A172 (cell line): ENCODE measurements at places on chromosomes 2 and 18. TPM values are rescaled to one million over a fixed set of nuclear protein-coding genes. Genes with fewer than 3 reads are reported as not detected.
A peak's percentile ranks its signal among the peaks of the same experiment; 100 is the strongest.

The CCDC68 gene
- 0.07 TPM in 1 of 2 replicates, not detected in the other for total RNA-seq

The MAP3K19 gene
- total RNA-seq: not detected in 2 replicates

The FSIP2 gene
- 0.03 TPM in 1 of 2 replicates, not detected in the other for total RNA-seq

The CRACDL gene
- total RNA-seq: 0.79 and 3.1 TPM in 2 replicates

The SERPINB11 gene
- not detected in 2 replicates for total RNA-seq

The PLA2R1 gene
- 1.7 and 2.5 TPM in 2 replicates for total RNA-seq

The ALK gene
- total RNA-seq: 0.07 and 0.26 TPM in 2 replicates

The FAP gene
- 1.9 and 2.2 TPM in 2 replicates for total RNA-seq

The SPHKAP gene
- total RNA-seq: not detected in 2 replicates

- DNase-seq: peak; percentile 39
Observed at GRCh38 chr18:1585881-1586488, 681.3 kb downstream of the ADCYAP1 start.

- no peak for DNase-seq
Observed at GRCh38 chr2:69387770-69388481, 899 bp upstream of the GFPT1 start.

GRCh38 chr2:3349211-3349693 lies 28.4 kb downstream of the EIPR1 start:
- DNase-seq: no peak

DNA sequence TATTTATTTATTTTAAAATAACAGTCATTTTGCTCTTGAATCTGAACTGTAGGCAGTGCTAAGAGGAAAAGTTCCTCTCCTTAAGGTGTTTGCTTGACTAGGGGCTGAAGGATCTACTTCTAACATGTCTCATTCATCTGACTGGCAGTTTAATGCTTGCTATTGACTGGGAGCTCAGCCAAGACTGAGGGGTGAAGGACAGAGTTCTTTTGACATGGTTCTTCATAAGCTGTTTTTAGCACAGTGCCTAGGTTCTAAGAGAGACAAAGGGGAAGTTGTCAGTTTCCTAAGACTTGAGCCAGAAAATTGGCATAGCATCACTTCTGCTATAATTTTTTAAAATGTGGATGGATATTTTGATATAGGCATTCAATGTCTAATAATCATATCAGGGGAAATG lies 73.0 kb downstream of the COMMD1 start:
- no peak for DNase-seq

- DNase-seq: no peak
Observed at GRCh38 chr2:147703171-147703570, 141.7 kb upstream of the ACVR2A start.

GRCh38 chr2:176917-177316 lies 86.9 kb downstream of the SH3YL1 start:
- peak; percentile 44 for DNase-seq

DNA sequence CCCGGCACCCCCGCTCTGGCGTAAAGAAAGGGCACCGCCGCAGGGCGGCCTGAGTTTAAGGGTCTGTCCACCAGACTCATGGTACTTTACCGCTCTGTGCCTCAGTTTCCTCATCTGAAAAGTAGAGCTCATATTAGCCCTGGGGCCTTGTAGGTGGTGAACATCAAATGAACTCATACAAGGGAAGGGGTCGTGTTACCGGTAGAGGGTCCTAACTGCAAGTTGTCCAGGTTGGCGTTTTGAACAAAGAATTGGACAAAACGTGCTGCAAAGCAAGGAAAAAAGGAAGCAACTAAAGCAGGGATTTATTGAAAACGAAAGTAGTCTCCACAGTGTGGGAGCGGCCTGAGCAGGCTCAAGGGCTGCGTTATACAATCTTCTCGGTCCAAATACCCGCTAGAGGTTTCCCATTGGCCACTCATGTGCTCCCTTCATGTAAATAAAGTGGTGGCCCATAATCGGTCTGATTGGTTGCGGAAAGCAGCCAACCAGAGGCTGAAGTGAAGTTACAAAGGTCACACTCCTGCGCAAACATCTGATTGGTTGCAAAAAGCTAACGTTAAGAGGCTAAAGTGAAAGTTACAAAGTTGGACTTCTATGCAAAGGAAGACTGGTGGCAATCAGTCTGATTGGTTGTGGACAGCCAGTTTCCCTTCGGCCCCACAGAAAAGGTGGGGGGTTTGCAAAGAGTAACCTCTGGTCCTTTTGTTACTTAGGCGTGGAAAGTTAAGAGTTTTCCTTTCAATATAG lies 80.7 kb upstream of the LDLRAD4 start:
- no peak for DNase-seq

DNA sequence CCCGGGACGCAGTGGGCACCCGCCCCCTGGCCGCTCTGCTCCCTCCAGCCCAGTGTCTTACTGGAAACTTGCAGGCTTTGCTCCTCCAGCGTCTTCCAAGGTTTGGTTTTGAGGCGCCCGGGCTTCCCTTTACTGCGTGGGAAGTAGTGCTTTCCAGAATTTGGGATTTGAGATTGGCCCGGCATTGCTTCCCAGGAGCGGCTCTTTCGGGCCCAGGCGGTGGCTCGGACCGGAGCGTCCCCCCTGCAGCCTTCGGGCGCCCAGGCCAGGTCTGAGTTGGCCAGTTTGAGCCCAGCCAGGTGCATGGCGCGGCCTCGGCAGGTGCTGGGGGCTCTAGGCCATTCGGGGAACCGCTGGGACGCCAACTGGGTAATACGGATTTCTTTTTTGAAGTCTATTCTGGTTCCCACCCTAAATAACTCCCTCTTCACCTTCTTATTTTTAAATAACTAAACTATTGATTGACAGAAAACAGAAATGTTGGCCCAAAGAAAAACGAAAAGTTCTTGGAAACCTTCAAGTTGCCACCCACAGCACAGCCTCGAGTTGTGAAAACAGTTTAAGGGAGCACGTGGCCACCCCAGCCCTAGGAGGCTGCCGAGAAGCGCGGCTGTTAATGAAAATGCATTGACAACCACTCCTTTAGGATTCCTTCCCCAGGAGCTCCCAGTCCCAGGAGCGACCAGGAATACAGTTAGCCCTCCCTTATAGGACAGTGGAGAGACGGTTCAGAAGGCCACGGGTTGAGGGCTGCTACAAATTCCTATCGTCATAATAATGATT lies 766 bp downstream of the SNTG2 start:
- no peak for DNase-seq

DNA sequence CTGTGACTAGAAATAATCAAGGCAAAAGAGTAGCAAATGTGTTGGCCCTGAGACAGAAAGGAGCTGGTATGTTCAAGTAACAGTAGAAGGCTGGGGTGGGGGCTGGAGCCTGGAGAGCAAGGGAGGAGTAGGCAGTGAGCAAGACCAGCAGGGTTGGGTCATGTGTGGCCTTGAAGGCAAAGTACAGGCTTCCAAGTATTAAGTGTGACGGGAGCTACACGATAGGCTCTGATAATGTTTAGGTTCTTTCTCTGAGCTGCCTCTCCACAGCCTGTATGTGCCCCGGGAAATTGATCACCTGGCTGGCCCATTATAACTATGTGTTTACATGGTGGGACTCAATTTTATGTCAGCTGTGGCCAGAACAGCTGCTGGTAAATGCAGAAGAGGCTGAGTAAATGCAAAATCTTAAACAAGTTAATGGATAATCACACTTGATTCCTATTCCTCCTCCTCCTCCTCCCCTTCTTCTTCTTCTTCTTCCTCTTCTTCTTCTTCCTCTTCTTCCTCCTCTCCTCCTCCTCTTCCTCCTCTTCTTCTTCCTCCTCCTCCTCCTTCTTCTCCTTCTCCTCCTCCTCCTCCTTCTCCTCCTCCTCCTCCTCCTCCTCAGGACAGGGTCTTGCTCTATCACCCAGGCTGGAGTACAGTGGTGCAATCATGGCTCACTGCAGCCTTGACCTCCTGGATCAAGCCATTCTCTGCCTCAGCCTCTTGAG lies 9.3 kb downstream of the IL1F10 start:
- no peak for DNase-seq

- DNase-seq: no peak
Observed at GRCh38 chr2:8656811-8657210, 25.0 kb upstream of the ID2 start.

GRCh38 chr2:71788186-71788525 lies 334.8 kb downstream of the DYSF start:
- DNase-seq: no peak

DNA sequence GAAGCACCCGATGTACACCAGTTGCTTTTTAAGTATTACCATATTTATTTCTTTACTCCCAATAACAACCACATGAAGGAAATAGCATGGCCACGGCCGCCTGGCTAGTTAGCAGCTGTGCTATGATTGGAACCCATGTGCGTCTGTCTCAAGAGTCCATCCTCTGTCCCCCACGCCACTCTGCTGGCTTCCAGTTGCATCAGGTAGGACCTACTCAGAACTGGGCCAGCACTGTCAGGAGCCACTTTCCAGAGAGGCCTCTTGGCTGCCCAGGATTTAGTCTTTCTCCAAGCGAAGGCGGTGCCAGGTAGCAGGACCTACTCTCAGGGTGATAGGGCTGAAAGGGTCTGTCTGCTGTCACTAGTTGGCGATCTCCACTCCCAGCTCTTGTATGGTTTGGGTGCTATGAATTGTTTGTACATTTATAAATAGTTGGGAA lies 22.1 kb downstream of the ASB18 start:
- no peak for DNase-seq

DNA sequence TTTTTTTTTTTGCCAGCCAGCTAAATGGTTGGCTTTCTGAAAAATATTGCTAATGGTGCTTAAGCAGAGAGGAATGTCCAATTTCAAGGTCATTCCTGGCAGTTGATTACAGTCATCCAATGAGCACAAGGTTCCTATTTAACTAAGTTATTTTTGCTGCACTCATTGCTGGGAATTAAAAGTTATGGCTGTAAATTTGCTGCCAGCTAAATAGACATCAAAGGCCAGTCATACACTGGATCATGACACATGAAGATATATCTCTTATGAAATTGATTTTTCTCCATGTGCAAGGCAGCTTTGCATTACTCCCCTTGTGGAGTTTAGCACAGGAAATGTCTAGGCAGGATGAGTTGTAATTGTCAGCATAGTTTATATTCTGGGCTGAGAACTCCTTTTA lies 1898.4 kb upstream of the CELF4 start:
- DNase-seq: no peak

DNA sequence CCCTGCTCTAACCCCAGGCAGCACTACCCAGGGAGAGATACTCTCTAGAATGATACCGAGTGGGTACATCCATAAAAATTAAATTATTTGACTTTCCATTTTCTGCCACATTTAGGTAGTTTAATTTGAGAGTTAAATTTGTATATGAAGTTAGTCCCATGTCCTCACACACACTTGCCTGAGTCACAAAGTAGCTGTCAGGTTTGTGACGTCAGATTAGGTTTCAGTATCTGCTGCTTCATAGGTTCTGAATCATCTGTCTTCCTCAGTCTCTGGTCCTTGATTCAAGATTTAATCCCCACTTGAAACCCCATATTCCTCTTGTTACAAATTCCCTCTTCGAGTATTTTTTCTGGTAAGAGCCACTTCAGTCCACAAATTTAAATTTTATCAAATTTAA lies 738.6 kb upstream of the FAM98A start:
- no peak for DNase-seq

- no peak for DNase-seq
Observed at GRCh38 chr2:221705185-221705877, 133.2 kb upstream of the EPHA4 start.

DNA sequence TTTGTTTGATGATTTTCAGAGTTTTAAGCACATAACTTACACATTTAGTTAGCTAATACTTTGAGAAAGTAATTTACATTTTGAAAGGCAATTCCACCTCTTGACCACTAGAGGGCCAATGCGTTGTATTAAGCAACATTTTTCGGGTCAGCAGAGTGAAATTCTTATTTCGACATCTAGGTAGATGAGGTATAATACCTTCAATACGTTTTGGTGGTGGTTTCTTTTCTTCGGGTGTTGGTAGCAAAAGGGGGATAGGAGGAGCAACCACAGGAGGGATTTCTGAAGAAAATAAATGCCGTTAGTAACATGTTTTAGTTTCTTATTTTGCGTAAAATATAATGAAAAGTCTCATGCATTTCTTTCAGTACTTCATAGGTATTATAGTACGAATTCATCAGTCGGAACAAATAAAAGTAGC lies 106.3 kb downstream of the TTN start:
- DNase-seq: peak; percentile 13

DNA sequence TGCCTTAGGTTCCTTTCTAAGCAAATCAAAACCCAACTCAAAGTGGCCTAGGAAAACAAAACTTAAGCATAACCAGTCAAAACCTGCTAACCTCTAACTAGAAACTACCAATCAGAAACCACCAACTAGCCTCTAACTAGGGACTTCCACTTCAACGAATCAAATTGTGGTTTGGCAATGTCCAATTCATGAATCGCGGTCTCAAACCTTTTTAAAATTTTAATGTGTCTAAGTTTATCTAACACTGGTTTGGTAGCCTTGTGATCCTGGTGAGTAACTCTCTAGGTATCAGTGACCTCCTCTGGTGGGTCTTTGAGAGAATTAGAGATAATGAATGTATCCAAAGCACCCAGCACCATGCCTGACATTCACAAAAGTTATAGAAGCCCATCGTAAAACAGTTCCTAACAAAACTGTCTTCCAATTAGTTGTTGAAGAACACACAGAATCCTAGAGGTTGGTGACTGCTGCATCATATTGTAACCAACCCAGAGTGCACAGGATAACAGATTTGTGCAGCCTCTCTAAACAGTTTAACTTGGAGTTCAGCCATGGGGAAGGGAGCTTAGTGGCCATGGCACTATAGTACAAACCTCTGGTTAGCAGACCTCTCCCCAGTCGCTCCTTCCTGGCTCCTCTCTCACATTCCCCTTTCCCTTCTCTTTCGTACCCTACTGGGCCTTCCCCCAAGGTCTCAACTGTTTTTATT lies 45.2 kb upstream of the B3GNT2 start:
- peak; percentile 25 for DNase-seq

- no peak for DNase-seq
Observed at GRCh38 chr2:136497709-136498108, 267.6 kb upstream of the THSD7B start.

- peak; percentile 43 for DNase-seq
Observed at GRCh38 chr2:211035548-211036185, 479.3 kb downstream of the CPS1 start.

GRCh38 chr2:49288113-49288705 lies 133.9 kb upstream of the FSHR start:
- no peak for DNase-seq

DNA sequence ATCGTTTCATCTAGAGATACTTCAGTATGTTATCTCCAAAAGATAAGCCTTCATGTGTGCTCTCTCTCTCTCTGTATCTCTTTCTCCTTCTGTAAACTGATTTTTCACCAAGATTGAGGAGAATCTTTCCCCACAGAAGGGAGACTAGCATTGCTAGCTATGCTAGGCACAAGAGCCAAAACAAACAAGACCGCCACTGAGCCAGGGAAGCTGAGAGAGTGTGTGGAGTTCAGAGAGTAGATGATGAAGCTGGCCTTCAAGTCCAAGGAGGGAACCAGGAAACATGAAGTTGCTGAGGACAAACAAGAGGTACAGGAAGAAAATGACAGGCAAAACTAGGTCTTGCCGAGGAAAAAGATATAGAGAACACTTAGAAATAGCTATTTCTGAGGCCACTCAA lies 23.4 kb downstream of the DAPL1 start:
- DNase-seq: no peak

GRCh38 chr2:216774620-216775019 lies 79.3 kb upstream of the IGFBP5 start:
- peak; percentile 98 for DNase-seq

- DNase-seq: no peak
Observed at GRCh38 chr2:71704688-71705087, 251.3 kb downstream of the DYSF start.

GRCh38 chr2:88831792-88832248 lies 140.3 kb downstream of the RPIA start:
- peak; percentile 27 for DNase-seq
